ENCODE measurements at places on chromosomes 16 and 17.

DNA sequence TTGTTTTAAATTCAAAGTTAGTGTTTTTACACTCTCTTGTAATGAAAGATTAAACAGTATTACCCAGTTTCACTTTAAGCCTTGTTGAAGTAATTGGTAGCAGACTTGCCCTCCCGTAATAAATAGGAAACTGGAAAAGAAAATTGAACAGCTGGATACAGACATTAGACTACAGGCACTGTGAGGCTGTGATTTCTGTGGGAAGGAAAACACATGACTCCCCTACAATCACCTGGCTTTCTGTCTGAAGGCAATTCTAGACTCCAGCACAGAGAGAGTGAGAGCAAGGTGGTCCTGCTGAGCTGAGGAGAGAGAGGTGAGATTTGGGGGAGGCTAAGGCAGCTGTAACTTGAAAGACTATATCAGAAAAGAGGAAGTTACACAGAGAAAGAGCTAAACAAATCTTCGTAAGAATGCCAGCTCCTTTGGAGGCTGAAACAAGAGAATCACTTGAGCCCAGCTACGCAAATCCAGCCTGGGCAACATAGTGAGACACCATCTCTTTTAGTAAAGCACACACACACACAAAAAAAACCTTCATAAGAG, 57.8 kb upstream of the CDYL2 start:
- no peaks in the 10 kb centered on the region for H3K27me3 ChIP-seq
- no peak overlapping the region for H3K4me3 ChIP-seq
- DNase-seq = no peak
- no peaks in the 10 kb centered on the region for H3K36me3 ChIP-seq
- H3K4me1 ChIP-seq = no peaks in the 10 kb centered on the region

GRCh38 chr17:65228287-65228686, 91.1 kb downstream of the RGS9 start:
- H3K27me3 ChIP-seq = peaks cover 7% of the 10 kb centered on the region
- H3K36me3 ChIP-seq = no peaks in the 10 kb centered on the region
- DNase-seq = no peak

DNA sequence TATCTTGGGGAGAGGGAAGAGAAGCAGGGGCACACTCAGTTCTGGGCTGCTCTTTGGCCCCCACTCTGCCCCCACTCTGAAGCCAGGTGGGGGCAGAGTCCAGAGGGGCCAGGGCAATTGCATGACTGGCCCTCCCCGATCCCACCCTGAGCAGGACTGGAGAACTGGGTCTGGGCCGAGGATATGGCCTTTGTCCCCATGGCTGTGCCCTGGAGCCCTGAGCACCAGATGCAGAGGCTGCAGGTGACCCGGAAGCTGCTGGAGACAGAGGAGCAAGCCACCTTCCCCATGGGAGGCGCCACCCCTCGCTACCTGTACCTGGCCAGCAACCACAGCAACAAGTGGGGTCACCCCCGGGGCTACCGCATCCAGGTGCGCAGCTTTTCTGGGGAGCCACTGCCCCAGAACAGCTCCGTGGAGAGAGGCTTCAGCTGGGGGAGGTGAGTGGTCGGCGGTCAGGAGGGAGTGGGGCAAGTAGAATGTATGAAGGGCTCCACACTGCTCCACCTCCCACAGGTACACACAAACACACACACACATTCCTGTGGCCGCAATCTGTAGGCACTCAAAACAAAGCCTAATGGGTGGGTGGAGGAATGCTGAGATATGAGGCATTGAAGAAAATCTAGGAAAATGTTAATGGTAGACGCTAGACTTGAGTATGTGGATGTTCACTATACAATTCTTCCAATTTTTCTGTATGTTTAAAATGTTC, 21.4 kb downstream of the AOC3 start:
- H3K4me3 ChIP-seq = no peak overlapping the region
- no peaks in the 10 kb centered on the region for H3K36me3 ChIP-seq
- peaks cover 19% of the 10 kb centered on the region for H3K27me3 ChIP-seq
- H3K27ac ChIP-seq = no peak overlapping the region

DNA sequence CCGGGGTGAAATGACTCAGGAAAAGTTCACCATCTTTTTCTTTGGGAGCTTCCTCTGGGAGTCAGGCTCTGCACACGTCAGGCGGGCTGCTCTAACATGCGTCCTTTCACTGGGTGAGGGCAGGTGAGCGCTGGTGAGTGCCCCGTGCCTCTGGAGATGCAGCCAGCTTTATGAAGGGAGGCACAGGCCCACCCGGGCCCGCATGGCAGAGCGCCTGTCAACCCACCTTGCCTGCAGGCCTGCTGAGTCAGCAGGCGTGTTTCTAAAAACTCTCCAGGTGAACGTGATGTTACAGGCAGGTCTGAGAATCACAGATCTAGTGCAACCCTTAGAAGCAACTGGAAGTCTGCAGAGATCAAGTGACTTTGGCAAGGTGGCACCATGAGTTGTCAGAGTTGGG, 18.4 kb downstream of the MAP1LC3B start:
- DNase-seq = no peak
- H3K36me3 ChIP-seq = peaks cover 62% of the 10 kb centered on the region
- no peak overlapping the region for H3K27ac ChIP-seq

Measured in IMR-90 (cell line).